ENCODE measurements at places on chromosomes 2 and 18.

- no peak for DNase-seq
Measured at GRCh38 chr2:134277223-134277622, 23.4 kb downstream of the MGAT5 start.

- DNase-seq = no peak
Measured at GRCh38 chr2:157793053-157793612, 83.0 kb downstream of the ACVR1 start.

- no peak for DNase-seq
Measured at GRCh38 chr2:219296631-219297391, 12.4 kb downstream of the PTPRN start.

- DNase-seq = no peak
Measured at GRCh38 chr2:216804357-216805350, 55.2 kb downstream of the TNP1 start.

GRCh38 chr18:78571831-78572347 lies 407.7 kb upstream of the SALL3 start:
- no peak for DNase-seq

DNA sequence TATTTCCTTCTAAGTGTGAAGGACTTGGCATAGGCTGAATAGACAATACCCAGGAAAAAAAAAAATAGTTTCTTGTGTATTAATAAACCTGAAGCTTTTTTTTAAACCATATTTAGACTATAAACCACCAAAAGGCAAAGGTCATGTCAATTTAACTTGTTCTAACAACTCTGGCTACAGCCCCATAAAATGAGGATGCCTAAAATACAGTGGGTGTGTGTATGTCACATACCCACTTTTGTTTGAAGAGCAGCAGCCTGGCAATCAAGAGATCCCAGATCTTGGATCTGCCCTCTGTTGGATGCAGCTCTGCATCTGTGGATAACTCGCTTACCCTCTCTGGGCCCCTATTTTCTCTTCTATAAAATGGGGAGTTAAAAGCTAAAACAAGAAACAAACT lies 65.4 kb downstream of the SATB2 start:
- no peak for DNase-seq

GRCh38 chr2:233185330-233185729 lies 66.1 kb upstream of the ATG16L1 start:
- DNase-seq = no peak

- no peak for DNase-seq
Measured at GRCh38 chr2:36246320-36246990, 109.1 kb upstream of the CRIM1 start.

GRCh38 chr2:96537734-96538486 lies 1.4 kb downstream of the ARID5A start:
- no peak for DNase-seq

DNA sequence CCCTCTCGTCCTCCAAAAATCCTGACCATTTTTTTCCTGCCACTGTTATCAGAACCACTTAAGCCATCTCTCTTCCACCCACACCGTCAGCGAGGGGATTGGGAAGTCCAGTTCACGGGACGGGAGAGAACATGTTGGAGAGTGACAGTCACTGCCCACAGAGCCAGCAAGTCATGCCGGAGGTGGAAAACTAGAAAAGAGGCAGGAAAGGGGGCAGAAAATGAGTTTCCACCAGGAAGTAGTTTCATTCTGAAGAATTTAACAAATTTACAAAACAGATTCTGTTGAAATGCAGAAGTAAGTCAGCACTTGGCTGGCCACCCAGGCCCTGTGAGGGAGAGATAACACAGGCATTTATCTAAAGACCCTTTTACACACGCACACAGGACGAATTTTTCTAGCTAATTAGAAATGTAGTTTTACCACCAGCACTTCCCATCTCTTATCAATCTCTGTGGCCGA lies 431.3 kb downstream of the TSN start:
- no peak for DNase-seq

GRCh38 chr2:73269686-73270465 lies 14.4 kb downstream of the FBXO41 start:
- no peak for DNase-seq

DNA sequence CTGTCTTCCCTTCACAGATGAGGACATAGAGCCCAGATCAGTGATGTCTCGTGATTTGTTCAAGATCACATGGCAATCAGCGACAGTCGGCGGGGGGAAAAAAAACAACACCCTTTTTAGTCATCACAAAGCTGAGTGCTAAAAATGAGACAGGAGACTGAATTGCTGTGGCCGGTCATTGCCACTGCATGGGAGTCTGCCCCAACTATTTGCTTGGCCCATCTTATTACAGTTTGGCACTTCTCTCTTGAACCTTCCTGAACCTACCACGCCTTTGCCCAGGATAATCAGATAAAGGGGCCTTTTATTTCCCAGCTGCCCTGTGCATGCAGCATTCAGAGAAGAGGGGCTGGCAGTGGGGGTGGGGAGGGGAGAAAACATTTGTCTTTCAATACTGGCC lies 42.7 kb downstream of the SETBP1 start:
- no peak for DNase-seq

- DNase-seq = no peak
Measured at GRCh38 chr2:234958311-234958710, 6.5 kb downstream of the SH3BP4 start.

- DNase-seq = no peak
Measured at GRCh38 chr18:35991696-35992095, 19.2 kb downstream of the RMP24 start.

DNA sequence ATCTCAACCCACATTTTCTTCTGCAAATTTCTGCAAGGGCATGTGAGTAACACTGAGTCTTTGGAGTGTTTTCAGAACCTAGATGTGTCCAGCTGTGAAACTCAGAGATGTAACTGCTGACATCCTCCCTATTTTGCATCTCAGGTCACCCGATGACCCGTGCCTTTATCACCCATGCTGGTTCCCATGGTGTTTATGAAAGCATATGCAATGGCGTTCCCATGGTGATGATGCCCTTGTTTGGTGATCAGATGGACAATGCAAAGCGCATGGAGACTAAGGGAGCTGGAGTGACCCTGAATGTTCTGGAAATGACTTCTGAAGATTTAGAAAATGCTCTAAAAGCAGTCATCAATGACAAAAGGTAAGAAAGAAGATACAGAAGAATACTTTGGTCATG lies 8.0 kb downstream of the UGT1A1 start:
- DNase-seq = no peak

- no peak for DNase-seq
Measured at GRCh38 chr2:172877826-172878225, 142.2 kb downstream of the RAPGEF4 start.

DNA sequence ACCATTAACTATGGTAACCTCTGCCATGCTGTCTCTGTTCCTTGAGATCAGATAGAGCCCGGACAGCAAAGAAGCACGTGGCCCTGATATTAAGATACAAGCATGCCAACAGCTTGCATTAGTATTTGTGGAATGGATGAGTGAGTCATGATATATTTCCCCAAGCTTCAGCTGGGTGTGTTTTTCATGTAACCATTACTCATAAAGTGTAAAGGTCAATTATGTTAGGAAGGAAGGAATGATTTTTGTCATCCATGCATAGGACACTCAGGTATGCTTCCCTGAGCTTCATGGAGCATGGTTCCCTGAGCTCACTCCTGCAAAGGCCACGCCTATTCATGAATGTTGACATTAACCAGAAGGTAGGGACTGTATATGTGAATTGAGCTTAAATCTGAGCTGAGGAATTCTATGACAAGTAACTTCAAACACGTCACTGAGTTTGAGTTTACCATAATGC lies 74.6 kb downstream of the ARL4C start:
- DNase-seq = no peak

DNA sequence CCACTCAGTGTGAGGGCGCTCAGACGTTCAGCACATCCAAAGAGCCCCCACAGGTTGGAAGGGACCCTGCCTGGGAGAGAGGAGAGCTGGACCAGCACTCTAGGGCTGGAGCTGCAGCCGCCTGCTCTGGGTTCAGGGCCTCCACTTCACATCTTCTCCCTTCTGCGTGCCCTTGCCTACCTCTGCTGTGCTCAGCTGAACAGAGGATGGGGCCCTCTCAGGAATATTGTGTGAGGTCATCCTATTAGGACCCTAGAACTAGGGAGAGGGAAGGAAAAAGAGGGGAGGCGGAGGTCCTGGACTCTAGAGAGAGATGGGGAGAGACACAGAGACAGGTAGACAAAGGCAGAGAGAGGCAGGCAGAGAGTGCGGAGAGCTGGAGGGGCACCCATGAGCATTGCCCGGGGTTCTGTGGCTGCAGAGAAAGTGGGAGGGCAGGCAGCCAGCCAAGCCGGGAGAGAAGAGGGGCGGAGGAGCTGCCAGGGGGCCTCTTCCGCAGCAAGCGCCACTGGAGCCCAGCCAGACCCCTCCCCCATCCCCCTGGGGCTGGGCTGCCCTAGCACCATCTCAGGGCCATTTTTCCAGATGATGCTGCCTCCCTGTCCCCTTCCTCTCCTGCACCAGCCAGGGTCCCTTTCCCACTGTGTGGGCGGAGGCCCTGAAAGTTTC lies 8.3 kb upstream of the TNS1 start:
- DNase-seq = no peak

DNA sequence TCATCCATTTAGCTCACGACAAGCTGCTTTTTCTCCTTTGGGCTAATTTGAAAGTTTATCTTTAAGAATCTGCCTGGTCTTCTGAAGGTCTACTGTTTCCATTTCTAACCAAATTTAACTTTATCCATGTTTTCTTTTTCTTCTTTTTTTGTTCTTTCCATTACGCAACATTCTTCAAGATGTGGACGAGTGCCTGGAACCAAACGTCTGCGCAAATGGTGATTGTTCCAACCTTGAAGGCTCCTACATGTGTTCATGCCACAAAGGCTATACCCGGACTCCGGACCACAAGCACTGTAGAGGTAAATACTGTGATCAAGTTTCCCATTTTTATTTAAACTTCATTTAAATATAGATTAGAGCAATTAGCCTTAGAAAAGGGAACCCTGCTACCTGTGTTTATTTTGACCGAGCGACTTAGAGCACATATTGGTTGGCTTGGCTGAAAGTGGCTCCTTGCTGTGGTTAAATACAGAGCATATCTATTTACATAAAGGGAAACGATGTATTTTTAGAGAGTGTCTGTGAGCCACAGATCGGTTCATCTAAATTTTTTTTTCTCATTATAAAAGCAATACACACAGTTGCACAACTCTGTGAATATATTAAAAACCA lies 183.4 kb upstream of the RASGRP3 start:
- no peak for DNase-seq

DNA sequence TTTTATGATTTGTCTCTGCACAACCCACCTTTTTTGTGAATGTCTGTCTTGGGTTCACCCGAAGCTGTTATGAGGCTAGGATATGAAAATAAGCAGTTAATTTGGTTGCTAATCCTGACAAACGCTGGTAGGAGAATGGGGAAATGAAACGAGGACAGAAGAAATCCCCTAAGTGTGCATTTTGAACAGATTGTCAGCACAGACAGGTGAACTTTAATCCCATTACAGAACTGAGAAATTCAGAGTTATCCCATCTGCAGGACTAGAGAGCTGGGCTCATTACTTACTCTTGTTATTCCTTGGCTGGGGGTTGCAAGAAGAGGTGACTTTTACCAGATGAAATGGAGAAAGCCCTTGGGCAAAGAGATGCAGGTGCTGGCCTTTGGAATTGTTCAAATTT lies 123.3 kb upstream of the NYAP2 start:
- DNase-seq = no peak

DNA sequence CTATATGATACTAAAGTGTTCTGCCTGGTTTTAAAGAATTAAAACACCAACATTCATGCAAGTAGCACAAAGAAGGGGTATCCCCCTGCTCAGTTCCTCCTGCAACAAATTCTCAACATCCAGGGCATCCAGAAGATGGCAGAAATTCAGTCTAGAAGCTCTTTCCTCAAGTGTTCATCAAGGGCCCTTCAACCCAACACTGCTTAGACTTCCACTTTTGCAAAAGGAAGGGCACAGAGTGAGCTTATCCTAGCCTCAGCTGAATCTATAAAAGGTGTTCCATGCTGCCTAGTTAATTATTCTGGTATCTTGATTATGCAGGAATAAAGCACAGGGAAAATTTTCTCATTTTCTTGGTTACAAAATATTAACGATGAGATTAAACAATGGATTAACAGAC lies 275.8 kb upstream of the CRIM1 start:
- DNase-seq = no peak

DNA sequence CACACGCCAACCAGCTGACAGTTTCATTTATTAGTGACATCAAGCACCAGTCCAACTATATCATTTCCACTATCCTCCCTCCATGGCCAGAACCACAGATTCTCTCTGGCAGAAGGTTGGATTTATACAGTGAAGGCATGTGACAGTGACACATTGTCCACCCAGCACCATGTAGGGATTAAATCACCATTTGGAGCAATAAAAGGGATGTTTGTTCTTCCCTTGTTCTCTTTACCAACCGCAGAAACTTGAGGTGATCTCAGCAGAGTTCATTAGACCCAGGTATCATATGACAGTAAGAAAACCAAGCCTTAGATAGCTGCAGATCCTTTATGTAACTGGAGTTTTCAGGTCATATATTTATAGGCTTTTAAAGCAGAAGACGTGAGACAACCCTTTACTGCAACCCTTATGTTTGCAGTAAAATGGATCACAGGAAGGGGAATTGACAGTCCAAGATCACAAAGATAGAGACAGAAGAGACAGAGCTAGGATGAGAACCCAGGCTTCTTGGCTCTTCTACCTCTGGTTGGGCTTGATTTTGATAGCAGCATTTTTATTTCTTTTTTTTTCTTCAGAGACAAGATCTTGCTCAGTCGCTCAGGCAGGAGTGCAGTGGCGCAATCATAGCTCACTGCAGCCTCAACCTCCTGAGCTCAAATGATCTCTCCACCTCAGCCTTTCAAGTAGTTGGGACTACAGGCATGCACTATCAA lies 80.1 kb downstream of the XDH start:
- no peak for DNase-seq

- no peak for DNase-seq
Measured at GRCh38 chr2:146730882-146731281, 1113.9 kb upstream of the ACVR2A start.

DNA sequence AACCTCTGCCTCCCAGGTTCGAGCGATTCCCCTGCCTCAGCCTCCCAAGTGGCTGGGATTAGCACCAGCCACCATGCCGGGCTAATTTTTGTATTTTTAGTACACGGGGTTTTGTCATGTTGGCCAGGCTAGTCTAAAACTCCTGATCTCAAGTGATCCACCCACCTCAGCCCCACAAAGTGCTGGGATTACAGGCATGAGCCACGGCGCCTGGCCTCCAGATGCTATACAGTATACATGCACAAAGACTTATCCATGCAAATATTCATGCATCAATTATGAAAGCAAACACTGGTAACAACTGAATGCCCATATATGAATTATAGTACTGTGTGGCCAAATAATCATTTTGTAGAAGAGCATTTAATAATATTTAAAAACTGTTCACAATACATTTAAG lies 36.0 kb upstream of the SOS1 start:
- DNase-seq = no peak

DNA sequence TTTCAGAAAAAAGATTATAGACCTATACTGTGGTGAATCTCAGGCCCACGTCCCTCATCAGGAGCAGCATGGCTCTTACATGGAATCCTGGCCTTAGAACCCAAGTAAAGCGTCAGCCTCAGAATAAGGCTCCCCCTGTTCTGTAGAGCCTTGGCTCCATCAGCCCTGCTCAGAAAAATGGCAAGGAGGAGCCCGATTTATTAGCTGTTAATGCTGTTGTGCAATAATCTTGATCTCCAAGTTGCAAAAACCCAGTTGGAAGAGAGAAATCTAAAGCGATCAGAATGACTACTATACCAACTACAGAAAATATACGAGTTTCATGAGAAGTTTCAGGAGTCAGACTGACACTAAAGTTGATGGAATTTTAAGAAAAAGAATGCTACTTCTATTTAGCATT lies 35.6 kb upstream of the CTAGE1 start:
- DNase-seq = no peak

GRCh38 chr2:24453379-24454073 lies 37.5 kb upstream of the NCOA1 start:
- DNase-seq = no peak
